ENCODE measurements at places on chromosomes 1 and 21. TPM values are rescaled to one million over a fixed set of nuclear protein-coding genes. Genes with fewer than 3 reads are reported as not detected.

DNA sequence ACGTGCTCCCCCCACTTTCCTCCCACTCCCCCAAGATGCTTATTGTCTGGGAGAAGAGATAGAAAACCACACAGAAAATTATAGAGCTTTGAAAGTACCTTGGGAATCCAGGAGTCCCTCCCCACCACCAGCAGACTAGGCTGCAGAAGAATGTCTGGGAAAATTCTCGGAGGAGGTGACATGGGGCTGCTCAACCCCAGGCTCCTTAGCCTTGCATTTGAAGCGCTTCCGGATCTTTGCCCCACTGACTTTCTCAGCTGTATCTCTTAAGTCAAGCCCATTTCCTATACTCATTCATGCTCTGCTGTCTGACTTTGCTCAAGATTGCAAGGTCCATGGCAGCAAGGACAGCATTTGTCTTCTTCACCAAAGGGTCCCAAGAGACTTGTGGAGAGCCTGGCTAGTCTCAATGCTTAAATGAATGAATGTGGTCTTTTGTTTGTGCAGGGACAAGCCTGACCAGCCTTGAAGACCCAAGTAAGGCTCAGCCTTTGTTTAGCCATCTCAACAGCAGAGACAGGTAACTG is 38.0 kb downstream of the DNTTIP2 start:
- peaks cover 5% of the 10 kb centered on the region for H3K4me1 ChIP-seq
- DNase-seq, result no peak
- no peak overlapping the region for H3K4me3 ChIP-seq
- no peak overlapping the region for H3K27ac ChIP-seq

DNA sequence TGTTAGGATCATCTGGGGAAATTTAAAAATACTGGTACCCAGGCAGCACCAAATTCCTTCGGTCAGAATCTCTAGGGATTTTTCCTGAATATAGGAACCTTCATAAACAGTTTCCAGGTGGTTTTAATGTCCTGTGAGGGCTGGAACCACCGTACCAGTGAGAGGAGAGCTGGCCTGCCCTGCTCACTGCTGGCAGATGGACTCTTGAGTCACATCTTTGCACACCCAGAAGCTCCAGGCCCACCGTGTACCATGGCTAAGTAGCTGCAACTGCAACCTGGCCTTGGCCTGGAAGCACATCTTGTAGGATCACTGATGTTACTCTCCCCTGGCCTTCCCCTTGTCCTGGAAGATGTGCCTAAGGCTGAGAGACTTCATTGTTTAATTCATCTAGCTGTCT is 181.5 kb downstream of the DISC1 start:
- no peak overlapping the region for H3K4me3 ChIP-seq
- no peaks in the 10 kb centered on the region for H3K27me3 ChIP-seq
- no peak for DNase-seq
- H3K36me3 ChIP-seq, result no peaks in the 10 kb centered on the region
- H3K4me1 ChIP-seq, result no peaks in the 10 kb centered on the region
- H3K27ac ChIP-seq, result no peak overlapping the region

DNA sequence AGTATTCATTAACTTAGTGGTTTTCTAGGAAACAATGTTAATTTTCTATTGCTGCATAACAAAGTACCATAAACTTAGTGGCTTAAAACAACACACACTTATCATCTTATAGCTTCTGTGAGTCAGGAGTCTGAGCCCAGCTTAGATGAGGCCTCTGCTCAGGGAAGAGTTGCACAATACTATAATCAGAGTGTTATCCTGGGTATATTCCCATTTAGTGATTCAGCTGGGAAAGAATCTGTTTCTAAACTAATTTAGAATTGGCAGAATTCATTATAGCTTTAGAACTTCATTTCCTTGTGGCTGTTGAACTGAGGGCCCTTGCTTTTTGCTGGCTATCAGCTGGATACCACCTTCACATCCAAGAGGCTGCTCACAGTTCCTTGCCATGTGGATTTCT is 515.5 kb downstream of the BRINP3 start:
- no peaks in the 10 kb centered on the region for H3K27me3 ChIP-seq
- no peaks in the 10 kb centered on the region for H3K36me3 ChIP-seq
- no peak overlapping the region for H3K27ac ChIP-seq
- no peak overlapping the region for H3K4me3 ChIP-seq
- DNase-seq, result no peak

DNA sequence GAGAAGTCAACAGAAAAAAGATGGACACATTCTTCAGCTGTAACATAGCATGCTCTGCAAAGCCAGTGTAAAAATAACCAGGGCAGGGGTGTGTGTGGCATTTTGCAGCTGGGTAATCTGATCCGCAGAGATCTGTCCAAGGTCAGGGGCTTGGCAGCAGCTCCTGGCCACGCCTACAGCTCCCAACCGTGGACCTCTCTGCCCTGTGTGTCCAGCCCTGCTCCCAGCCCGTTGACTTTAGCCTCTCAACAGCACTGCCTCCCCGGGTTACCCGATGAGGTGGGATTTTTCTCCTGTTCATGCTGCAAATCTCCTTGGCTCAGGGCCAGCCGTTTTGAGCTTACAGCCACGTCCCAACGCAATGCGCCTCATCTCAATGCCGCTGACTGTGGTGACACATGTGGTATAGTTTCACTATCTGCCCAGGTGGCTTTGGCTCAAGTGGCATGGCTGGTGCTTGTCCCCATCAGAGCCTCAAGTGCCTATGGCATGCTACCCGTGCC is 68.1 kb downstream of the VWA5B1 start:
- no peak overlapping the region for H3K4me3 ChIP-seq
- peak; percentile 85 for DNase-seq
- H3K4me1 ChIP-seq, result peaks cover 14% of the 10 kb centered on the region
- no peaks in the 10 kb centered on the region for H3K27me3 ChIP-seq

- no peak overlapping the region for H3K27ac ChIP-seq
- H3K27me3 ChIP-seq, result no peaks in the 10 kb centered on the region
- no peaks in the 10 kb centered on the region for H3K36me3 ChIP-seq
- H3K4me1 ChIP-seq, result peaks cover 10% of the 10 kb centered on the region
- DNase-seq, result no peak
Measured at GRCh38 chr21:31136891-31137290, 98.6 kb upstream of the KRTAP19-8 start.

DNA sequence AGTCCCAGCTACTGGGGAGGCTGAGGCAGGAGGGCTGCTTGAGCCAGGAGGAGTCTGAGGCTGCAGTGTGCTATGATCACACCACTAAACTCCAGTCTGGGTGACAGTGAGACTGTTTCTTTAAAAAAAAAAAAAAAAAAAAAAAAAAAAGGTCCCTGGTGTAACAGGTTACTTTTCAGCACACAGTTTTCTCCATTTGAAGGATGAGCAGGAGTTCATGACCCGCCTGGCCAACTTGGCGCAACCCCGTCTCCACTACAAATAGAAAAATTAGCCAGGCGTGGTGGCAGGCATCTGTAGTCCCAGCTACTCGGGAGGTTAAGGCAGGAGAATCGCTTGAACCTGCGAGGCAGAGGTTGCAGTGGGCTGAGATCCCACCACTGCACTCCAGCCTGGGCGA is 12.4 kb downstream of the HNRNPR start:
- H3K4me3 ChIP-seq, result no peak overlapping the region
- no peak overlapping the region for H3K27ac ChIP-seq

GRCh38 chr1:198676253-198676652 is 37.4 kb downstream of the PTPRC start:
- DNase-seq, result no peak
- H3K27ac ChIP-seq, result no peak overlapping the region
- H3K4me1 ChIP-seq, result no peaks in the 10 kb centered on the region
- no peaks in the 10 kb centered on the region for H3K36me3 ChIP-seq

DNA sequence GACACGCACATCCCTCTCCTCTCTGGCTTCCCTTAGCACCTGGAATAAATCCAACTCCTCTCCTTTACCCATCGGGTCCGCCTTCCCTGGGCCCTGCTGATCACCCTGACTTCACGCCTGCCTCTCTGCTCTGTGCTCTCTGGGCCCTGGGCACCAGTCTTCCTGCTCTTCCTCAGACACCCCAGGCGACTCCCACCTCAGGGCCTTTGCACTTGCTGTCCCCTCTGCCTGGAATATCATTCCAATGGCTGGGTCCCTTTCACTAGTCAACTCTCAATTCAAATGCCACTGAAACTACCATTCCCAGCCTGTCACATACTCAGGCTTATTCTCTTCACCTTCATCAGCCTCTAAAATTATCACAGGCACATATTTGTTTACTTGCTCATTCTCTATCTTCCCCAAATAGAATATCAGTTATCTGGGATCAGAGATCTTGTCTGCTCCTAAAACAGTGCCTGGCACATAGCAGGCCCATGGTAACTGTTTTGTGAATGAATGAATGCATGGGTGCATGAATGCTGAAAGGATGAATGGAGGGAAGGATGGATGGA is 27.2 kb upstream of the SELENON start:
- H3K4me1 ChIP-seq, result no peaks in the 10 kb centered on the region
- no peak overlapping the region for H3K4me3 ChIP-seq
- DNase-seq, result no peak
- no peaks in the 10 kb centered on the region for H3K27me3 ChIP-seq
- peaks cover 9% of the 10 kb centered on the region for H3K36me3 ChIP-seq
- no peak overlapping the region for H3K27ac ChIP-seq

GRCh38 chr1:168631671-168632400 is 55.4 kb downstream of the XCL1 start:
- DNase-seq, result no peak
- no peaks in the 10 kb centered on the region for H3K36me3 ChIP-seq
- no peaks in the 10 kb centered on the region for H3K27me3 ChIP-seq
- H3K4me1 ChIP-seq, result no peaks in the 10 kb centered on the region
- no peak overlapping the region for H3K27ac ChIP-seq

DNA sequence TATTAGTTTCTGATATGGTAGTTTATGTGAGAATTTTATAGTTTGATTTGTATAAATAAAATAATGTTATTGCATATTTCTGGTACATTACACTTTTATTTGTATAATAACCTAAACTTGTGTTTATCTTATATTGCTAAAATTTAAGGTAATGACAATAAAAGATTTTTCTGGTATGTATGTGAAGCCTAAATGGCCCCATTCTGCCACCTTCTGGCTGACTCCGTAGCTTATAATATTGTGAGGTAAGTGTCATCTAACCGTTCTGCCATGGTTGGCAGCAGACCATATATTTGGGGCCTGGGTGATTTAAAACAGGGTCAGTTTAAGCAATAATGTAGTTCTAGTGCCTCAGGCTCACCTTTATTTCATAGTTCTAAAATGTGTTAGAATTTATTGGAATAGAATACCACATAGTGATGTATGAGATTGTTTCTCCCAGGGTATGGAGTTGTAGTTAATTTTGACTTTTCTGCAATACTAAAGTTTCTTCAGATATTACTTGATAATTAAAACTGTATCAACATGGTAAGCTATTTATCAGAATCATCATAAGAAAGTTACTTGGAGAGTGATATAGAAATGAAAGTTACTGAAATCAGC is 21.2 kb upstream of the PRKACB start:
- H3K27ac ChIP-seq, result no peak overlapping the region
- H3K36me3 ChIP-seq, result no peaks in the 10 kb centered on the region
- no peaks in the 10 kb centered on the region for H3K27me3 ChIP-seq
- H3K4me1 ChIP-seq, result no peaks in the 10 kb centered on the region

GRCh38 chr1:191675856-191676783 is 482.1 kb upstream of the RGS18 start:
- H3K27me3 ChIP-seq, result no peaks in the 10 kb centered on the region
- H3K4me3 ChIP-seq, result no peak overlapping the region
- H3K36me3 ChIP-seq, result no peaks in the 10 kb centered on the region
- H3K27ac ChIP-seq, result no peak overlapping the region
- no peak for DNase-seq

GRCh38 chr21:31130821-31131220 is 92.5 kb upstream of the KRTAP19-8 start:
- peaks cover 6% of the 10 kb centered on the region for H3K4me1 ChIP-seq
- H3K4me3 ChIP-seq, result no peak overlapping the region
- peaks cover 10% of the 10 kb centered on the region for H3K36me3 ChIP-seq
- DNase-seq, result no peak

DNA sequence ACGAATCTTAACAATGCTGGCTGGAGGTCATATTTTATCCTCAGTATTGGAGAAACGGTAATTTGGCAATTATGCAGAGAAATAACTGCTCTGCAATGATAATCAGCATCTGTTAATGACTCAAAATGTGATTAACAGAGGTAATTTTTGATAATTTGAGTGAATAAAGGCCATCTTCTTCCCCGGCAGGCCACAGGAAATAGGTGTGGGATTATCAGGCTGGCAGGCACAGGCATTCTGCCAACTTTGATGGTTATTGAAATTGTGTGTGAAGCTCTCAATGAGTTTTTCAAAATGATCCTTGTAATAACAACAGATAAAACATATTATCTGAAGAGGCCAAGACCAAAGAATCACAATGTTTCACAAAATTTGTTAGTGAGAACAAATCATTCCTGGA is 309.0 kb downstream of the PTGER3 start:
- no peak for DNase-seq
- H3K4me1 ChIP-seq, result no peaks in the 10 kb centered on the region
- H3K36me3 ChIP-seq, result no peaks in the 10 kb centered on the region
- no peaks in the 10 kb centered on the region for H3K27me3 ChIP-seq

DNA sequence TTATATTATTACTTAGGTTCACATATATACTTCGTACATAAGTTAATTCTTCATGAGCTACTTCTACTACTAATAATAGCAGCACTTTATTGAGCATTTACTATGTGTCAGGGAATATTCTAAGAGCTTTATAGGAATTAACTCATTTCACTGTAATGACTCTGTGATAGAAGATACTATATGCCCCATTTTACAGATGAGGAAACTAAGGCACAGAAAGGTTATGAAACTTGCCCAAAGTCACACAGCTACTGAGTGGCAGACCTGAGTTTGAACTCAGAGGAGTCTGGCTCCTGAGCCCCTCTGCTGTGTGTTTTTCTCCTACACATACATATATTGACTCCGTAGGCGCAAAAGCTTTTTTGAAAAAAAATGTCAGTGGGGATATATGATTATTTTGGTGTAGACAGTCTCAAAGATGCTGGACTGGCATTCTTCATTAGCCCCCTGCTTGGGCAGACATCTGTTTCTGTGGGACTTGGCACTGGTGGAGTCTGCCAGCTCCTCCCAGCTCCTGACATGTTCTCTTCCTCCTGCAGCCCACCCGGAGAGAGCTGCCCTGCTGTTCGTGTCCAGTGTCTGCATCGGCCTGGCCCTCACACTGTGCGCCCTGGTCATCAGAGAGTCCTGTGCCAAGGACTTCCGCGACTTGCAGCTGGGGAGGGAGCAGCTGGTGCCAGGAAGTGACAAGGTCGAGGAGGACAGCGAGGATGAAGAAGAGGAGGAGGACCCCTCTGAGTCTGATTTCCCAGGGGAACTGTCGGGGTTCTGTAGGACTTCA is 70.9 kb downstream of the TCP10L start:
- H3K4me3 ChIP-seq, result no peak overlapping the region
- H3K27ac ChIP-seq, result no peak overlapping the region

GRCh38 chr1:224251741-224252146 is 68.7 kb downstream of the DEGS1 start:
- H3K36me3 ChIP-seq, result no peaks in the 10 kb centered on the region
- no peaks in the 10 kb centered on the region for H3K4me1 ChIP-seq
- no peak overlapping the region for H3K4me3 ChIP-seq
- DNase-seq, result no peak
- H3K27me3 ChIP-seq, result no peaks in the 10 kb centered on the region
- no peak overlapping the region for H3K27ac ChIP-seq

Gene PRR9
- total RNA-seq, result not detected

Gene OR10J1
- not detected for total RNA-seq

Gene ACTN2
- total RNA-seq, result not detected

Gene OR6N2
- total RNA-seq, result not detected

Gene SYT14
- 3.1 TPM for total RNA-seq

Gene TSHB
- not detected for total RNA-seq

Gene S100A12
- 1.7 TPM for total RNA-seq

Gene SLC44A5
- 0.49 TPM for total RNA-seq

Gene B3GALT2
- total RNA-seq, result 1.2 TPM

Gene GJA9
- total RNA-seq, result not detected

Gene CFHR5
- total RNA-seq, result not detected

Gene ADGRL4
- 8.4 TPM for total RNA-seq

Gene NGF
- total RNA-seq, result 1.7 TPM

Gene CD1B
- total RNA-seq, result not detected

Gene RCAN3
- 2.4 TPM for total RNA-seq
